Osteocyte (in vitro differentiated cells): ENCODE measurements at places on chromosomes 2 and 18. TPM values are rescaled to one million over a fixed set of nuclear protein-coding genes. Genes with fewer than 3 reads are reported as not detected.
A peak's percentile ranks its signal among the peaks of the same experiment; 100 is the strongest.

DNA sequence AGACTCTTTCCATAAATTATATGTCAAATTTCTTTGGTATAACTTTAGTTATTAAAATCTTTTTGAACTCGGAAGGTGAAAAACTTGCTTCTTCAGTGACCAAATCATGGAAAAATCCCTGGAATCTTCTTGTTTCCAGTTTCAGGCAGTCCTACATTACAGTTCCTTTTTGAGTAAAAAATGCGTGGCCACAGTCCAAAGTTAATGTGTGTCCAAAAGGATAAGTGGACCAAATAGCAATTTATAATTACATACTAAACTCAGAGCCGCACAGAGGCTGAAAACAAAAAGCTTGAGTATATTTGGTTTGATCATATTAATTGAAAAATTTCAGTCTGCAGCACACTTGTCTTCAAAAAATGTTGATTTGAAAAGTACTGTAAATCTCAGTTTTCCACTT lies 28.4 kb upstream of the DYNC2LI1 start:
- H3K27me3 ChIP-seq: no peaks in the 10 kb centered on the region
- H3K36me3 ChIP-seq: peaks cover 10% of the 10 kb centered on the region
- DNase-seq: no peak

DNA sequence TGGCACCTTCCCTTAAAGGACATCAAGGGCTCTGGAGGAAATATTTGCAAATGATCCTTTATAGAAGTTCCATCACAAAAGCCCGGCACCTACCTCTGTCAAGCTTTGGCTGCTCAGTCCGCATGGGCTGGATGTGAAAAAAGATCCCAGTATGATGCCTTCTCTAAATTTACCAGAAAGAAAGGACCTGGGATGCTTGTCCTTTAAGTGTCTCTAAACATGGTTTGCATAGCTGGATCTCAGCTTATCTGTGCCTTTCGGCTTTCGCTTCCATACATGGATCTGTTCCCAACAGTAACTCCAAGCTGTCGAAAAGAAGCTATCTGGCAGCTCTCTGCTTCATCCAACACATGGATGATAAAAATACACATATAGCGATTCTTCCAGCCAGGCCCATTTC lies 60.4 kb upstream of the SLC8A1 start:
- H3K4me3 ChIP-seq: no peak overlapping the region
- H3K27me3 ChIP-seq: peaks cover 63% of the 10 kb centered on the region
- H3K27ac ChIP-seq: no peak overlapping the region
- H3K4me1 ChIP-seq: peaks cover 5% of the 10 kb centered on the region

GRCh38 chr2:240579771-240580614 lies 6.5 kb upstream of the CAPN10 start:
- no peak overlapping the region for H3K4me3 ChIP-seq
- no peak for DNase-seq

- no peaks in the 10 kb centered on the region for H3K4me1 ChIP-seq
- H3K27ac ChIP-seq: no peak overlapping the region
- no peak overlapping the region for H3K4me3 ChIP-seq
- no peak for DNase-seq
- H3K36me3 ChIP-seq: no peaks in the 10 kb centered on the region
- H3K27me3 ChIP-seq: peaks cover 2% of the 10 kb centered on the region
Observed at GRCh38 chr2:113172721-113173541, 840 bp upstream of the PSD4 start.

GRCh38 chr18:42475157-42475556 lies 520.1 kb downstream of the PIK3C3 start:
- no peak overlapping the region for H3K4me3 ChIP-seq
- H3K36me3 ChIP-seq: no peaks in the 10 kb centered on the region
- no peak overlapping the region for H3K27ac ChIP-seq
- no peaks in the 10 kb centered on the region for H3K27me3 ChIP-seq
- no peaks in the 10 kb centered on the region for H3K4me1 ChIP-seq

DNA sequence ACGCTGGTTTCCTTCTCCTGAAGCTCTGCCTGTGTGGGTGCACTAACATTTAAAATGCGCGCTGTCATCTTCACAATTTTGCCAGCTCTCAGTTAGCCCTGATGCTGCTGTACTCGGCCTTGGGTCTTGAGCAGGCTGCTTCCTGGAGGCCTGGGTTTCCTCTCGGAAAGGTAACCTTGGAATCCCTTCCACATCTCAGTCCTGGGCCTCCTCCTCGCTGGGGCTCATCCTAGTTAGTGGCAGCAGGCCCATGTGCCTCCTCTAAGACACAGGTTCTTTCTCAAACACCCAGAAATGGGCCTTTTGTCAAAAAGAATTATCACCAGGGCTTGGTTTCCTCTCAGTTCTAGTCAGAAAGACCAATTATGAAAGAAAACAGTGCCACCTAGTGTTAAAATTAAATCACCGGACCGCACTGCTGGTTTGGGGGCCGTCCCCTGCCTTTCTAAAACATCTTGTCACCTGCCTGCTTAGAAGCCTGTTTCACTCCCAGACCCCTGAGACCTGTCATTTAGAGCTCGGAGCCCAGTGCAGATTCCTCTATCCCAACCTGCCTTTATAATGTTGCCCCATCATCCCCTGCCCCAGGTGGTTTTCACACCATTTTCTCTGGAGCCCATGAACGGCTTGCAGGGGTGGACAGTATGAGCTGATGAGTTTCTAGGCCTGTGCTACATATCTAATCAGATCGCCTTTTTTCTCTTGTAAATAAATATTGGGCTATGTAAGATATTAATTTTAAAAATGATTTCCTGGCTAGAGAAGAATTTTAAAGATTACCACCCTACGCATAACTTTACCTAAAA lies 42.4 kb downstream of the HK2 start:
- peaks cover 22% of the 10 kb centered on the region for H3K36me3 ChIP-seq
- H3K27me3 ChIP-seq: no peaks in the 10 kb centered on the region
- DNase-seq: no peak
- peak overlapping the region; percentile 42 for H3K27ac ChIP-seq

GRCh38 chr2:61775956-61776570 lies 77.8 kb downstream of the FAM161A start:
- H3K36me3 ChIP-seq: no peaks in the 10 kb centered on the region
- H3K27ac ChIP-seq: no peak overlapping the region
- H3K27me3 ChIP-seq: peaks cover 63% of the 10 kb centered on the region
- no peak for DNase-seq

GRCh38 chr18:48195787-48196186 lies 213.4 kb downstream of the ZBTB7C start:
- no peak overlapping the region for H3K27ac ChIP-seq
- no peaks in the 10 kb centered on the region for H3K36me3 ChIP-seq
- H3K4me3 ChIP-seq: no peak overlapping the region
- peaks cover 71% of the 10 kb centered on the region for H3K27me3 ChIP-seq
- H3K4me1 ChIP-seq: peaks cover 8% of the 10 kb centered on the region
- DNase-seq: no peak

- no peaks in the 10 kb centered on the region for H3K27me3 ChIP-seq
- peaks cover 56% of the 10 kb centered on the region for H3K4me1 ChIP-seq
- peak overlapping the region; percentile 56 for H3K27ac ChIP-seq
- H3K4me3 ChIP-seq: no peak overlapping the region
Observed at GRCh38 chr18:68427951-68428401, 286.9 kb downstream of the TMX3 start.

DNA sequence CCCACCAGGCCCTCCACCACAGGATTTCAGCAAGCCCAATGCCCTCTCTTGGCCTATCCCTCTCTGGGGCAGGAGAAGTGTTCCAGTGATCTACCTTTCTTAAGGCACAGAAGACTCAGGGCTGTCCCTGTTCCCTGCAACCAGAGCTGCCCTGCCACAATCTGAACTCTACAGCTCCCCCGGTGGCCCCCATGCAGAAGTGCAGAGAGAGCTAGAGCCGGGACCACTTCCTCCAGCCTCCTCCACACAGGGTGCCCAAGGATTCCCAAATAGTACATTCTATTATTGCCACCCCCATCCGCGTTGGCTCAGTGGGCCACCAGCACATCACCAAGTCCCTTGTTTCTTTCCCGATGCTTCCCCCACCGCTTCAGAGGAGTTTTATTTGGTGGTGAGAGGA lies 114.8 kb upstream of the PTPRM start:
- H3K4me3 ChIP-seq: no peak overlapping the region
- H3K36me3 ChIP-seq: no peaks in the 10 kb centered on the region
- H3K27ac ChIP-seq: no peak overlapping the region
- peaks cover 32% of the 10 kb centered on the region for H3K27me3 ChIP-seq
- no peaks in the 10 kb centered on the region for H3K4me1 ChIP-seq

- no peak for DNase-seq
- no peaks in the 10 kb centered on the region for H3K4me1 ChIP-seq
- H3K36me3 ChIP-seq: no peaks in the 10 kb centered on the region
- no peak overlapping the region for H3K4me3 ChIP-seq
- no peaks in the 10 kb centered on the region for H3K27me3 ChIP-seq
Observed at GRCh38 chr2:125696560-125696959, 959.4 kb upstream of the GYPC start.

DNA sequence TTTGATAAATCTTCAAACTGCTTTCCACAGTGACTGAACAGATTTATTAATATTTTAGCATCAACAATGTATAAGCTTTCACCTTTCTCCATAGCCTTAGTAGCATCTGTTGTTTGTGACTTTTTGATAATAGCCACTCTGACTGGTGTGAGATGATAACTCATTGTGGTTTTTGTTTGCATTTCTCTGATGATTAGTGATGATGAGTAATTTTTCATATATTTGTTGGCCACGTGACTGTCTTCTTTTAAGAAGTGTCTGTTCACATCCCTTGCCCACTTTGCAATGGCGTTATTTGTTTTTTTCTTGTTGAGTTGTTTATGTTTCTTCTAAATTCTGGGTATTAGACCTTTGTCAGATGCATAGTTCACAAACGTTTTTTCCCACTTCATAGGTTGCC lies 952.9 kb downstream of the TRIB2 start:
- no peak overlapping the region for H3K27ac ChIP-seq
- no peaks in the 10 kb centered on the region for H3K4me1 ChIP-seq
- DNase-seq: no peak

DNA sequence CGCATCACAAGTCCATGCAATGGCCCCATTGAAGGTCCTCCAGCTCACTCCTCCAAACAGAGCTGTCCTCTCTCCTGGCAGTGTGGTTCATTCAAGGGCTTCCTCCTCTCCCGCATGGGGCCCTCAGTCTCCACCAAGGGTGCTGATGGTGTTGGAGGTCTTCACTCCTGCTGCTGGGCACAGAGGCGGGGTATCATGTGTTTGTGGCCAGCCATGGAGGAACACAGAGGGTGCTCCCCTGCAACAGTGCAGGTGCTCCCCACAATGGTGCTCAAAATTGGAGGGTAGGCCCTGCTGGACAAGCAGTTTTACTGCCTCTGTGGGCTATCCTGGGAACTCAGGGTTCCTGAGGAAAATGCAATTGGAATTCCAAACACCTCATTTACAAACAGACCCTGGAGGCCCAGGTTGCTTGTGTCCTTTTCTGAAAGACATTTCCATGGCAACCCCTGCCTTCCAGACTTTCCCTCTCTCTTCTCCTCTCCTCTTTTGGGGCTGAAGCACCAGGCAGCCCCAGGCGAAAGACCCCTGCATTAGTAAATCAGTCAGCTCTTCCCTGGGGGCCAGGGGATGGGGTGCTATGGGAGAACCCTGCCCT lies 256.0 kb downstream of the HAUS1 start:
- no peaks in the 10 kb centered on the region for H3K4me1 ChIP-seq
- no peaks in the 10 kb centered on the region for H3K27me3 ChIP-seq
- no peak for DNase-seq

DNA sequence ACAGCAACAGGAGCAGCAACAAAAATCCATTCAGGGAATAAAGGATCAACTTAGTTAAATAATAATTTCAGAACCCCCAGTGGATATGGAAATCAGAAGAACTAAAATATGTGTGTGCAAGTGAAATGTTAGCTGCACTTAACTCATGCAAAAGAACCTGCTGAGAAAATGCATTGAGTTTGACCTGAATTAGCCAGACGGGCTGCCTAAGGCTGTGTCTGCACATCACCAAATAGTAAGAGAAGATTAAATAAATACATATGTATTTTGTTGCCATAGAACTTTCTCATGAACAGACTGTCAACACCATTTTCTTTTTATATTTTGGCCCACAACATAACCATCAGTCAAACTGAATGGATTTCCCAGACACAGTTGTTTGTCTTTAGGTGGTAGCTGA lies 262.0 kb upstream of the PIK3C3 start:
- H3K27me3 ChIP-seq: peaks cover 3% of the 10 kb centered on the region
- peak overlapping the region; percentile 59 for H3K27ac ChIP-seq
- no peaks in the 10 kb centered on the region for H3K36me3 ChIP-seq
- H3K4me3 ChIP-seq: no peak overlapping the region
- no peak for DNase-seq

DNA sequence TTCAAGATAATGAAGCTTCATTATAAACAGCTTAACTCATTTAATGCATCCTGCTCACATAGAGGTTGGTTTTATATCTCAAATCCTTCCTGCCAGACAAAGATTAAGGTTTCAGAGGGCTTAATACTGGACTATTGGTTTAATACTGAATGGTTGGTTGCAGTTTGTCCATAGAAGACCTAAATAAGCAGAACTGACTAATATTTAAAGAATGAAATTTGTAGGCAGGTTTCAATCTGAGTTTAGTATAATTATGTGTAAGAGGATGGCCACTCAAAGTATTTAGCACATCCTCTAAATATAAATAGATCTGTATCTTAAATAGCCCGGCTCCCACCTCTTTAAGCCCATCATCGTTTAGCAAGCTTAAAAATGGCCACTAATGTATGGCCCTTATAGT lies 92.5 kb downstream of the EPB41L5 start:
- peaks cover 43% of the 10 kb centered on the region for H3K4me1 ChIP-seq
- no peak overlapping the region for H3K27ac ChIP-seq
- DNase-seq: no peak
- H3K27me3 ChIP-seq: no peaks in the 10 kb centered on the region
- no peak overlapping the region for H3K4me3 ChIP-seq
- H3K36me3 ChIP-seq: peaks cover 18% of the 10 kb centered on the region

GRCh38 chr2:136818839-136819238 lies 53.5 kb downstream of the THSD7B start:
- H3K4me3 ChIP-seq: no peak overlapping the region
- H3K27me3 ChIP-seq: no peaks in the 10 kb centered on the region
- H3K27ac ChIP-seq: no peak overlapping the region
- DNase-seq: no peak
- H3K36me3 ChIP-seq: no peaks in the 10 kb centered on the region

DNA sequence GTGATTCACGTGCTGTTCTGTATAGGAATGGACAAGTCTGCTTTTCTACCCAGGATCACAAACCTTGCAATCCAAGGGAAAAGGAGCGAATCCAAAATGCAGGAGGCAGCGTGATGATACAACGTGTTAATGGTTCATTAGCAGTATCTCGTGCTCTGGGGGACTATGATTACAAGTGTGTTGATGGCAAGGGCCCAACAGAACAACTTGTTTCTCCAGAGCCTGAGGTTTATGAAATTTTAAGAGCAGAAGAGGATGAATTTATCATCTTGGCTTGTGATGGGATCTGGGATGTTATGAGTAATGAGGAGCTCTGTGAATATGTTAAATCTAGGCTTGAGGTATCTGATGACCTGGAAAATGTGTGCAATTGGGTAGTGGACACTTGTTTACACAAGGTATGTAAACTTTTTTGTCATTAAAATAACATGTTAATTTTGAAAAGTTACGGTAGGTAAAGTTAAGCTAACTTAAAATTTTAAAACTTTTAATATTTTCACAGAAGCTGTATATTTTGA lies 33.0 kb downstream of the PPM1B start:
- DNase-seq: no peak
- no peak overlapping the region for H3K4me3 ChIP-seq
- H3K4me1 ChIP-seq: peaks cover 11% of the 10 kb centered on the region
- no peak overlapping the region for H3K27ac ChIP-seq
- H3K27me3 ChIP-seq: no peaks in the 10 kb centered on the region

The BCL2 gene
- 2.5 and 3.2 TPM in 2 replicates for total RNA-seq

The PRSS56 gene
- not detected in 2 replicates for total RNA-seq

The AQP12A gene
- not detected in 2 replicates for total RNA-seq

The MALL gene
- total RNA-seq: 0.64 and 0.68 TPM in 2 replicates

The COLEC12 gene
- 113 and 120 TPM in 2 replicates for total RNA-seq

The SP140 gene
- total RNA-seq: 0.65 and 1.0 TPM in 2 replicates

The COL4A3 gene
- 0.32 and 0.57 TPM in 2 replicates for total RNA-seq

The SCYGR7 gene
- total RNA-seq: not detected in 2 replicates

The PAIP2B gene
- total RNA-seq: 0.55 and 0.78 TPM in 2 replicates

The DYNC2LI1 gene
- total RNA-seq: 16.7 and 18.4 TPM in 2 replicates

The GRHL1 gene
- 0.32 and 0.81 TPM in 2 replicates for total RNA-seq

The ANKRD30B gene
- not detected in 2 replicates for total RNA-seq
